Esophagus squamous epithelium (tissue), 5 donors: ENCODE measurements at places on chromosomes 1 and 21.

GRCh38 chr21:39020751-39021477 lies 162.3 kb downstream of the PSMG1 start:
- DNase-seq, result no peak

DNA sequence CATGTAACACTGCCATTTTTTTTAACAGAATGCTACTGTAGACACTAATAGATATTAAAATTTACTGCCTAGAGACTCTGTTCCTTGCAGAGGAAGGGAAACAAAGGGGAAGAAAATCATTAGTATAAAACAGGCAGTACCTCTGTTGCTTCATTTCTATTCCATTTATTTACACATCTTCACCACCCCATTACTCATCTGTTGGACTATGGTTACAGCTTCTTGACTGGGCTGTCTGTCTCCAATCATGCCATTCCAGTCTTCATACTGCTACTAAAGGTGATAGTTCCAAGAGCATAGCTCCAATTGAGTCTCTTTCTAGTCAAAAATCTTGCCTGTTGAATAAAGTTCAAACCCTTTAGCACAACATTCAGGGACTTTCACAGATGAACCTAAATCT lies 22.2 kb upstream of the GPR25 start:
- DNase-seq, result no peak

DNA sequence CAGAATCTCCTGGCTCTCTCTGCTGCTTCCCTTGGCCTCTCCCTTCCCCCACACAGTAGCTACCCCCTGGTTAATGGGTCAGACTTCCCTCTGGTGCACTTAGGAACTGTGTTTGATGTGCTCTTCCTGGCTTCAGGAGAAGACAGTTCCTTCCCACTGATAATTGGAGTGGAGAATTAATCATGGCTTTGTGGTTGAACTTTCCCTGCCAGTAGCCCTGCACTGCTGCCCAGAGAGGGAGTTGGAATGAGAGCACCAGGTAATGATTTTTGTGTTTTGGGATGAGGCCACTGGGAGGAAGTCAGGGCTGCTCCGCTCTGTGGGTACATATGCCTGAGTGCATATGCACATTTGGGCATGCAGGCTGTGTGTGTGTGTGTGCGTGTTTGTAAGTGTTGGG lies 39.7 kb upstream of the PADI2 start:
- no peak for DNase-seq

GRCh38 chr1:207752456-207752998 lies 673 bp downstream of the CD46 start:
- DNase-seq, result no peak

GRCh38 chr1:27981145-27981544 lies 21.4 kb downstream of the XKR8 start:
- DNase-seq, result no peak

DNA sequence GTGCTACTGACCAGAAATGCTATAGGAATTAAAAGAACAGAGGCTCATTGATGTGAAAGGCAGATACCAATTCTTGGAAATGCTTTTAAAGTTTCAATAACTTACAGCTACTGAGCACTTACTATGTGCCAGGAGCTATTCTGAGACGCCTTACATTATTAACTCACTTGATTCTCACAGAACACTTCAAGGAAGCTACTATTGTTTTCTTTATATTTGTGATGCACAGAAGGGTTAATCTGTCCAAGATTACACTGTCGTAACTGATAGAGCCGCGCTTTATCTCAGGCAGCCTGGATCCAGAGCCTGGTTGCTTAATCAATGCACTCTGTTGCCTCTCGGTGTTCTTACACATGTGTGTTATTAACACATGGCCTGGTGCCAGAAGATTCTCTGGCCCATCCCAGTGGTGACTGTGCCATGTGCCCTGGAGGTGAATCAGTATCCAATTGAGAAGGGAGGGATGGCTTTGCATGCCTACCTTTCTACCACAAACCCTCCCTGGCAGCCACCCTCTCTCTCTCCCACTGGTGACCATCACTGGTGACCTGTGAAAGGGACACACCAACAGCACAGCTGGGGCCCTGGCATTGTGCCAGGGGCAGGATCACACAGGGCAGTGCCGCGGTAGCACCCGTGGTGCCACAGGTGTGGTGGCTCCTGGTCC lies 8.8 kb downstream of the FMO1 start:
- no peak for DNase-seq

DNA sequence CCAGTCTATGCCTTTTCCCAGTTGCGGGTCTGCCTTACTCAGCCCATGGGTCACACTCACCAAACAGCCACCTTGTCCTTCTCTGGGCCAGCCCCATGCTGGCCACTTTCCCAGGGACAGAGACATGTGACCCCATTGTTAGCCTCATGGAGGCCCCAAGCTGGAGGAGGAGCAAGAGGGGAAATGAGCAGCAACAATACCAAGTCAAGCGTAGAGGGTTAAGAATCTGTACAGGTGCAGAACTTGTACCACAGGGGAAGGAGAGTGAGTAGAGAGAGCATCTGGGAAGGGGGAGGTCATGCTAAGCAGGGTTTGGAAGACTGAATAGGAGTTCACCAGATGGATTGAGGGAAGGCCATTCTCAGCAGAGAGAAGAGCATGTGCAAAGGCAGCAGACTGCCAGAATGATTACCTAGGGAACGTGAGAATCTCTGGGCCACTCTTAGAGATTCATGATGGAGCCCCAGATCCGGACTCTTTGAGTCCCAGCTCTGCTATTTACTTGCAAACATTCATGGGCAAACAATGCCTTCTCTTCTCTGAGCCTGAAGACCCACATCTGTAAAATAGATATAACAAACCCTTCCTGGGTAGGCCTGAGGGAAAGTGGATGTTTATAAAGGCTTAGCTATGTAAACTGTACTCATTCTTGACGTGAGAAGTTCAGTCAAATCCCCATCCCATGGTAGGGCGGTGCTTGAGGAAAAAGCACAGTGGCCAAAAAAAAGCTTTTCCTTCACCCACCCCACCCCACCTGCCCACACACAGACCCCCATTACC lies 2.8 kb upstream of the SLC2A1 start:
- no peak for DNase-seq

GRCh38 chr1:107795441-107795840 lies 169.5 kb downstream of the VAV3 start:
- DNase-seq, result no peak

GRCh38 chr1:165854101-165854845 lies 26.9 kb downstream of the UCK2 start:
- no peak for DNase-seq

DNA sequence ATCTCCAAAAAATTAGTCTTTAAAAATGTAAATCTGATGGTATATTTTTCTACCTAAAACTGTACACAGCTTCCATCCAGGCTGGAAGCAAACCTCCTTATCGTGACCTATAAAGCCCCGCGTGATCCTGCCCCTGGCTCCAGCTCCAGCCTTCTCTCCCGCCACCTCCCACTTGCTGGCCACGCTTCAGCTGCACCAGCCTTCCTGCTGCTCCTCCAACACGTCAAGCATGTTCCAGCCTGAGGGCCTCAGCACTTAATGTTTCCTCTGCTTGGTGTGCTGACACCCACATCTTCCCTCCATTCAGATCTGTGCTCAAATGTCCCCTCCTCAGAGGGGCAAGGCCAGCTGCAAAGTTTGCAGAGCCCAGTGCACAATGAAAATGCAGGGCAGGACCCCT lies 123.5 kb upstream of the MAGI3 start:
- no peak for DNase-seq

DNA sequence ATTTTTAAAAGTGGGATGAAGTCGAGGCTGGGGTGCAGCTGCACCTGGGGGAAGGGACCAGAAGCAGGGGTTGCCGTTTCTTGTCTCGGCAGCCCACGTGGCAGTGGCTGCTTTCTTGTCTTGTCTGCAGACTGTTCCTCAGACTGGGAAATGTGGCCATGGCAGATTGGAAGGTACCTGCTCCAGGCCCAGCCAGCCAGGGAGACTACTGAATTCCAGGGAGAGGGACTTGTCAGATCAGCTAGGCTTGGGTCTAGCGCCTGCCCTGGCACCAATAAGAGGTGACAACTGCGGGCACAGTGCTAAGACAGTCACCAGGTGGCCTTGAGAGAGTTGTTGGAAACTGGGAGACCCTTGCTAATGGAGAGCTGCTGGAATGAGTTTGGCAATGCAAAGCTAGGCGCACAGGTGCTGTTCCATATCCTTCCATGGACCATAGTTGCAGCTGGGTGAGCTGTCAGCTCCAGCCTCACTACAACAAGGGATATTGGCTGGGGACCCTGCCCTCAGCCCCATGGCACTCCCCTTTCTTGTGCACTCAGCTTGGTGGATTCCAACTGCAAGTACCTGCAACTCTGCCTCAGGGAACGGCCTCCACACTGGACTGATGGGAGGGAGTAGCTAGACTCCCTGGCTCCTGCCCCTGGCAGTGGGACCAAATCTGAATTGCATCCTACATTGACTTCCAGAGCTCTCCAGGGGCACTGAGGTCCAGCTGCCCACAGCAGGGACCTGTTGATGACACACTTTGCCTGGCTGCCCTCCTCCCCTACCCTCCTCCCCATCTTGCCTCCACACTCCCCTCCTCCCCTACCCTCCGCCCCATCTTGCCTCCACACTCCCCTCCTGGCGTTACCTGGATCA lies 9.9 kb upstream of the IL22RA1 start:
- DNase-seq, result no peak

- DNase-seq, result no peak
Measured at GRCh38 chr1:247639381-247639981, 34.1 kb downstream of the OR2G3 start.

DNA sequence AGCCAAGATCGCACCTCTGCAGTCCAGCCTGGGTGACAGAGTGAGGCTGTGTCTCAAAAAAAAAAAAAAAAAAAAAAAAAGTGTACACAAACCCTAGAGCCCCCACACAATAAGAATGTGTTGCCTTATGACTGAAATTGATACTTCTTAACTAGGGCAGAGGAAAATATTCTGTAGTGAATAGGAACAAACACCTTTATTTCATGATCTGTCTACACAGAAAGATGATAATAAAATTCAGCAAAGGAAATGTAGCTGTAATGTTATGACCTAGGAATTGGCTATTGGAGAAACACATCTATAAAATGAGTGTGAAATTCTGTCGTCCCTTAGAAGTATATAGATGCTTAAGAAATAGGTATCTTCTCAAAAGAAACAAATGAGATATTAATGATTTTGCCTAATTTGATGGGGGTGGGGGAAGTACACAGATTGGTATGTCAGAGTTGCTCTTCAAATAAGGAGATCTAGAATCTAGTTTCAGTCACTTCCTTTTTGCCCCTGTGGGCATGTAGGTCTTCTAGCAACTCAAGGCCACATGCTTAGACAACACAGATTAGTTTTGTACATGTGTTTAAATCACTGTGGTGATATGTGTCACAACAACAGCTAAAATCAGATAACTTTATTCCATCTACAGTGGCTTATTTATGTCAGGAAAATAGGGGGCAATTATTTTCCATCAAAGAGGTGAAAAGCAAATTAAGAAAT lies 10.7 kb upstream of the GPR25 start:
- DNase-seq, result no peak

- no peak for DNase-seq
Measured at GRCh38 chr1:172398970-172399755, 21.3 kb upstream of the C1orf105 start.

DNA sequence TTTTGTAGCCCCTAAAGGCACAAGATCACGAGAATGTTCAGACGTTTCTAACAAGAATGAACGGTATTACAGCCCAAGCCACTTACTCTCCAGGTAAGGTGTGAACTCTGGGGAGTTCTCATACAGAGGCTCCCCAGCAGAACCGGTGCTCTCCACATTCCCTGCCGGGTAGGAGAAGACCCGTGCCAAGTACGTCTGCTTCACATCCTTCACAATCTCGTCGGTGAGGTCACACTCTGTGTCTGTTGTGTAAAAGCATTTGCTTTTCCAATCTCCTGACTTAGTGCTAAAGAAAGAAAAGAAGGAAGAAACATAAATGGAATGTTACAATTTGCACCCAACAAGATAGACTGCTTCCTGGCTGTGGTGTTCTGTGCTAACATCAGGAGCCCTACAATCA lies 5.7 kb downstream of the F3 start:
- DNase-seq, result no peak

DNA sequence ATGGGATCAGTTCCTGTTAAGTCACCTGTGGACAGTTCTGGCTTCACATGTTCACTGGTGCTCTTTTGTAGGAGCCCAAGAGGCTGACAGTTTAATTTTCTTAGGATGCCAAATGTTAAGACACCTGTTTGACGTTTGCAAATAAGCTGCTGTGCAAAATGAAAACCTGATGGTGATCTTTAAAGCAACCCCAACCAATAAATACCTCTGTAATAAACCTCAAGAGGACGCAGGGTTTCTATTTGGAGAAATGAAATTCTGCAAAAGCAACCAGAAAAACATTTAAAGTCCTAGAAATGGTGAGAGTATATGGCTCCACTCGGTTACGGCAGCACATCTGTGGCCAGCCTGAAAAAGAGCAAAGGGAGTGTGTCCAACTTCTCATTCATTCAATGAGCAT lies 5.7 kb upstream of the RHEX start:
- DNase-seq, result no peak
